ENCODE measurements at places on chromosomes 7 and 10. TPM values are rescaled to one million over a fixed set of nuclear protein-coding genes. Genes with fewer than 3 reads are reported as not detected.

The CPA2 gene
- 0.52 TPM for total RNA-seq

The UPK3B gene
- total RNA-seq, result not detected

The PLAU gene
- 21.4 TPM for total RNA-seq

The BTBD16 gene
- total RNA-seq, result not detected

The CNNM1 gene
- not detected for total RNA-seq

The CDNF gene
- 1.0 TPM for total RNA-seq

All from skeletal muscle tissue (tissue), 5 donors.